Stimulated activated CD8-positive, alpha-beta memory T cell treated with anti-CD3 and anti-CD28 coated beads, Interleukin-4, amount 100 ng/mL, for 1 hour (primary cell): ENCODE measurements at places on chromosomes 6 and 20.

DNA sequence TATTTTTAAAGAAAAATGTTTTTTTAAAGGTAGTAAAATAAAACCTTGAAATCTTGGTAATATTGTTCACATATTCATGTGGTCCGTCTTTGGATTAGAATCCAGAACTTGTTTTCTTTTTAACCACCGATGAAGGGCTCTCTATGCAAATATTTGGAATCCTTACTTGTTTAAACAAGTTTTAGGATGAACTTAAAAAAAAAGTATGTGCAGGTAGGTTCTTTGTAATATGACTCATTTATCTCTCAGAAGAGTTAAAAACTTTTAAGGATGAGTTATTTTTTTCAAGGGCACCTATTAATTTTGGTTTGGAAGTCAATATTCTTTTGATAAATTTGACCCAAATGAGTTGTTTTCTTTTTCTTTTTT, 8.9 kb downstream of the DSP start:
- no peak for DNase-seq

- no peak for DNase-seq
Measured at GRCh38 chr6:121008553-121008952, 325.7 kb downstream of the TBC1D32 start.

DNA sequence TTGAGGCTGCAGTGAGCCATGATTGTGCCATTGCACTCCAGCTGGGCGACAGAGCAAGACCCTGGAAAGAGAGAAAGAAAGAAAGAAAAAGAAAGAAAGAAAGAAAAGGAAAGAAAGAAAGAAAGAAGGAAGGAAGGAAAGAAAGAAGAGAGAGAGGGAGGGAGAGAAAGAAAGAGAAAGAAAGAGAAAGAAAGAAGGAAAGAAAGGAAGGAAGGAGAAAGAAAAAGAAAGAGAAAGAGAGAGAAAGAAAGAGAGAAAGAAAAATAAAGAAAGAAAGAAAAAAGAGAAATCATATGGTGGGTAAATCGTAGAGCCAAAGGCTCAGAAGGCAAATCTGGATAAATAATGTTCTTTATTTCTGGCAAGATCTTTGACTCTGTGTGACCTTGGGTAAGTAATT, 53.4 kb downstream of the CD40 start:
- no peak for DNase-seq

DNA sequence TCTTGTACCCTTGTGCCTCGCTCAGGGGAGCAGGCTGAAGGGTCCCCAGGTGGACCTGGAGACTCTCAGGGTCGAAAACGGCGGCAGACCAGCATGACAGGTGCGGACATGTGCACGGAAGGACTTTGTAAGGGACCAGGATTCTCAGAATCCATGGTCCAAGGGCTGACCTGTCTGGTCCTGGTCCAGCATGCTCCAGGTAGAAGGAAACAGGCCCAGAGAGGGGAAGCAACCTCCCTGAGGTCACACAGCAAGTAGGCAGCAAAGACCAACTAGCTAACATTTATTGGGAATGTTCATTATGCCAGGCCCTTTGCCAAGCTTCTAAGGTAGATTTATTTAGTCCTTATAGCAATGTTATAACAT, 5.9 kb downstream of the CDKN1A start:
- DNase-seq: no peak

- no peak for DNase-seq
Measured at GRCh38 chr6:38348371-38348770, 291.4 kb downstream of the BTBD9 start.

- no peak for DNase-seq
Measured at GRCh38 chr20:51412951-51413481, 129.5 kb downstream of the NFATC2 start.

DNA sequence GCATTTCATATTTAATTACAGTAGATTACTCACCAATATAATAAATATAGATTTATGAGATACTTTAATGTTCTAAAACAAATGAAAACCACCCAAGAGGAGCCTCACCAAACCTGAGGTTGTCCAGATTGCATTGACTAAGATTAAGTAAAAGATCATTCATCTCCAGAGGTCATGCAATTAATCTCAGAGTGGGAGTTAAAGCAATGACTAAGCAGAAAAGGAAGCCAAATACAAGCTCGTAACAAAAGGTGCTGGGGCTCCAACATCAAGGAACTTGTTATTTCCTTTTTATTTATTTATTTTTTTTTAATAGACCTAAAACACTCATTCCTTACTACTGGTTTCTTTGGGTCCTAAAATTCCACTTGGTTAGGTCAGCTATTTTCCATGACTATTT, 57.7 kb downstream of the RSPO3 start:
- DNase-seq: no peak

GRCh38 chr6:167238146-167238693, 52.9 kb upstream of the UNC93A start:
- DNase-seq: no peak

DNA sequence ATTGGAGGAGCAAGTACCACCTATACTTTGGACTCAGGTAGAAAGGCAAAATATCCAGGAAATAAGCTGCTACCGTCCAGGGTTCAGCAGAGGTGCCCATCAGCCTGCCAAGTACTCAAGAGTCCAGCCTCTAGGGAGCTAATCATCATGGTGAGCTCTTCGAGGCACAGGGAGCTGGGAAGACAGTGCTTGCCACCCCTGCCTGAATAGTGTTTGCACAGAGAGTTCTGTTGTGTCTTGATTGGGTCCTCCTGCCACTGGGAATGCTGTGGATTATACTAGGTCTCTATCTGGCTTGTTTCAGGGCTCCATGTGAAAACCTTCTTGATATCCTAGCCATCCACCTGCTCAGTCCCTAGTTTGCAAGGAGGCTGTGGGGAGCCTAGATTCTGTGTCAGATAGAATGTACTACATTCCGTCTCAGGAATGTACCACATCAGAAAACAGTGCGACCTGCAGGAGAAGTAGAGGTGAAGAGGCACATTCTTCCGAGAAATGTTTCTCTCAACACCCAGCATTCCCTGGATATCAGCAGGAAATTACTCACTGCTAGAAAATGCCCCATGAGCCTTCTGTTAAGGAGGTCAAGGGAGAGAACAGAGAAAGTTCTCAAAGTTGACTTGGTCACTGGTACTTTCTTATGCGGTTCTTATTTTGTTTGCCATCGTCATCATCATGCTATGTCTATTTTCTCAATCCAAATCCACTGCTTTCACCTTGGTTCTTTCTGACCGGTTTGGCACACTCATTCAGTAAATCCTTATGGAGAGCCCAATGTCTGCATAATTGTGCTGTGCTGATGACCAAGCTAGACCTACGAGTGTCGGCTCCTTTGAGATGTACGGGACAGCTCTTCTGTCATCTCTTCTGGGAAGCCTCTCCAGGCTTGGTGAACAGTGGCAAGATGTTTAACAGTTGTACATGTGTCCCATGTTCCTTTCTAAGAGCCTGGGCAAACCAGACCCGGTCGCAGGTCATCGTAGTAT, 30.7 kb downstream of the PTPN1 start:
- no peak for DNase-seq

GRCh38 chr6:11341867-11342266, 109.4 kb upstream of the NEDD9 start:
- DNase-seq: no peak

DNA sequence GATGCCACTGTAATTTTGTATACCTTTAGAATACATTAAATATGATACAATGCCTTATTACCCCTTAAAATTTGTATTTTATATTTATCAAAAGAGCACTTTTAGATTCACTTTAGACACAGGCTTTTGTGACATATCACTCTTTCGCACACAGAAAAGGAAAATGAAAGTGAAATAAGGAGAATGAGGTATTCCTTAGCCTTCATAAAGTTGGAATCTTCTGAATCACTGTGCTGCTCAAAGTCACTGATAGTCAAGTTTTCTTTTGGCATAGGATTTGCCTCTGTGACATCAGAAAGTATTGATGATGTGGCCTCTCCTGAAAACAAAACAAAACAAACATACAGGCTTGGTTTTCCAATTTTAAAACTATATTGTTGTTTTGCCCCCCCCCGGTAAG, 1097.1 kb downstream of the KIF16B start:
- no peak for DNase-seq

GRCh38 chr6:124888581-124889371, 73.5 kb upstream of the RNF217 start:
- DNase-seq: no peak

DNA sequence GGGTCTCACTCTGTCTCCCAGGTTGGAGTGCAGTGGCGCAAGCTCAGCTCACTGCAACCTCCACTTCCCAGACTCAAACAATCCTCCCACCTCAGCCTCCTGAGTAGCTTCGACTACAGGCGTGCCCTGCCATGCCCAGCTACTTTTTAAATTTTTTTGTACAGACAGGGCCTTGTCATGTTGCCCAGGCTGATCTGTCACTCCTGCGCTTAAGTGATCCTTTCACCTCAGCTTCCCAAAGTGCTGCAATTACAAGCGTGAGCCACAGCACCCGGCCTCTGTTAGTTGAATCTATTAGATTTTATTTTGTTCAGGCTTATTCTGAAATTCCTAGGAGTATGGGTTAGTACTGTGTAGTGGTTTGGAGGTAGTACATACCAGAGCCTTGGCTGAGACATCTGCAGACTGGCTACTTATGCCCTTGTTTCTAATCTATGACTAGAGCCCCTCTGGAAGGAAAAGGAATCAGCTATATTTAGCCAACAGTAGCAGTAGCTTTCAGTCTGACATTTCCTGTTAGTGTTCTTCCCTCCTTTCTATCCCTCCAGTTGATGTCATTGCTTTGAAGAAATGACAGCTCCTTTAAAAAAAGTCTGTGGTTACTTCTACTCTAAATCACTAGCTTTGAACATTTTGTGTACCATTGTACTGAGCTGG, 74.4 kb downstream of the ITCH start:
- no peak for DNase-seq

DNA sequence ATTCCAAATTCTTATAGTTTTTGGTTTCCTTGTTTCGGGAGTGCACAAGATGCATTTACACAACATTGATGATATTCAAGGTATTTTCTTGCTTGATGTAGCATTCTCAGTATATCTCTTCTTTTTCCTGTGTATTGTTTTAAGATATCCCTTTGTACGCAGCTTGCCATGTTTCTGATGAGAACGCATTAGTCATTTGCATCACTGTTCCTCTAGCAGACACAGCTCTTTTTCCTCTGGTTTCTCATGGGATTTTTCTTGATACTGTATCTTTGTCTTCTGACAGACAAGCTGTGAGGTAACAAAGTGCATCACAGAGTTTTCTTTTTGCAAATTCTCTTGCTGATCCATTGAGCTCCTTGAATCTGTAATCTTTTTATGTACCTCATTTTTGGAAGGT, 146.4 kb downstream of the SLC22A3 start:
- DNase-seq: no peak

- no peak for DNase-seq
Measured at GRCh38 chr6:25351485-25351884, 72.3 kb downstream of the CARMIL1 start.

DNA sequence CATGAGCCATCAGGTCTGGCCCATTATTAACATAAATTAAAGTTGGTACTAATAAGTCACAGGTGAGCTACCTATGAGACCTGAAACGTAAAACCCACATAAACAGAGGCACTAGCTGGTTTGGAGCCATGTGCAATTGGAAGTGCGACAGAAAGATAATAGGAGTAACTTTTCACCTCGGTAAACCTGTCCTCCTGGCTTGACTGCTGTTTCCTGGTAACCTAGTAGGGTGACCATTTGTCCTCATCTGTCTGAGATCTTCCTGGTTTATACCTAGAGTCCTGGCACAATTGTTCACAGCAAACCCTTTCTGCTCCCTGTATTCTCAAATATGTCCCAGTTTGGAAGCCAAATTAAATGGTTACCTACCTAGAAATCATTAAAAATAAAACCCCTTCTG, 7.4 kb downstream of the TBC1D20 start:
- no peak for DNase-seq

DNA sequence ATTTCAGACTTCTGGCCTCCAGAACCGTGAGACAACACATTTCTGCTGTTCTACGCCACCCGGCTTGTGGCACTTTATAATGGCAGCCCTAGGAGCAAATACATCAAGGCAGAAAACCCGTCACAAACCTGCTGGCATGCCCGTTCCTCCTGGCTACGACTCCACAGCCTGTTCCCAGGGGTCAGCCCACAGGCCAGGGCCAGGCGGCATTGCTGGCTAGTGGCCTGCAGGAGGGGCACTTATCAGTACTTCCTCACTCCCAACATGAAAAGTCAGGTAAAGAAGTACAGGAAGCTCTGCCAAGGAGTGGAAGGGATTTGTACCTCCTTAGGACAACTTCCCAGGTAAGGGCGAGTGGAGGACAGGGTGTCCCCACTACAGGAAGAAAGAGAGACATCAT, 223.1 kb upstream of the AGPAT4 start:
- DNase-seq: no peak

DNA sequence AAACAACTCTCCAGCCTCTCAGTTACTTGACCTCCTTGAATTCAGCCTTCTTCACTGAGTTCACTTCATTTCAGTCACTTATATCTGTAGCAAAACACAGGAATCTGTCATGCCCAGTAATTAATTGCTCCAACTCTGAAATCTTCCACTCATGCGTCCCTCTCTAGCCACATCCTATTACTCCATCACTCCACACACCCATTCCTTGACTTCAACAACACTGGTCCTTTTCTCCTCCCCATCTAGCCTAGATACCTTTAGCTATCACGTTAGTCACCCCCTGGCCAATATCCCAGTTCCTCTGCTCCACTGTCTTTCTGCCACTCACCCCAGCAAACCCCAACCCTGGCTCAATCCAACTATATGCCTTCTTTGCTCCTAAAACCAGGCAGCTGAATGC, 7.7 kb downstream of the ZHX3 start:
- DNase-seq: no peak

- DNase-seq: no peak
Measured at GRCh38 chr20:50321797-50322480, 131.3 kb downstream of the CEBPB start.

DNA sequence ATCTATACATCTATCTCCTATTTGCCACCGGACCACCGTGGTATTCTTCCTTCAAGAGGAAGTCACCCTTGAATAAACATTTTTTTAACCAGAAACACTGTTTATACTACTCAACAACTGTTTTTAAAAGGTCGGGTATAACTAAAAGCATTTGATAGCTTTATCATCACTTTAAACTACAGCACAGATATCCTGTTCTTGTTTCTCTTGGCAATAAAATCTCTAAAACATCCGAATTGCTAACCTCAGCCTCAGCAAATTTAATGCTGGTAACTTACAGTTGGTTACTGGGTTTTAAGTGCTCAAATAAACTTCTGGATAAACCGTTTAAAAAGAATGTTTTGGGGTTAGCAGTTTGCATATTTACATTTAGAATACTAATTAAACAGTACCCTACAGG, 20.4 kb downstream of the ZUP1 start:
- DNase-seq: no peak

DNA sequence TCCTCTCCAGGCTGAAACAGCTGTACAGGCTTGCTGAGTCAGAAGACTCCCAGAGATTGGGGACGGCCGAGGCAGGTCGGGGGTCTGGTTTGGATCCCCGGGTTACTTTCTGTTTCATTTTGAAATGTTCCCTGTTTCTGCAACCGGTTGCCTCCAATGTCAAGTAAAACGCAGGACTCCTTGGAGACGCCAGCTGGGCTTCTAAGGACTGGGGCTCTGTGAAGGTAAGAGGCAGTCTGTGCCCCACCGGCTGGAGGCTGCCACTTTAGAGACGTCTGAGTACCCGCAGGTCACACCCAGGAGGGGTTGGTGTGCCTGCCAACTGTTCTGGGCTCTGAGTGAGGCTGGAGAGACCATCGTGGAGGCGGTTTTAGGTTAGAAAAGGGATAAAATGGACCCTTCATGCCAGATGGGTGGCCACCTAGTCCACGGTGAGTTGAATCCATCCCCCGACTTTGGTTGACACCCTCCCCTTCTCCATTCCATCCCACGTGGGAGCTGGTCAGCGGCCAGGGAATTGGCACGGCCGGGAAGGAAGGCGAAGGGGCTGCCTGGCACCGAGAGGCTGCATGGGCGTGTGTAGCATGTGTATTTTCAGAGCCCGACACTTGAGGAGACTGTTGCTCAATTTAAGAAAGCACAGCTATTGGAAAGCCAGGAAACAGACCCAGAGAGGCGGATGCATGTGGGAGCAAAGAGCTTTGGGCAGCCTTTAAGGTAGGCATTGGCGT, 240.9 kb downstream of the PHACTR1 start:
- DNase-seq: no peak
